Stomach (tissue), 19 donors: ENCODE measurements at places on chromosomes 11 and 22. TPM values are rescaled to one million over a fixed set of nuclear protein-coding genes. Genes with fewer than 3 reads are reported as not detected.

GRCh38 chr11:104127828-104128227 lies 36.1 kb downstream of the PDGFD start:
- no peak overlapping the region for H3K4me3 ChIP-seq
- H3K27me3 ChIP-seq = no peaks in the 10 kb centered on the region
- no peak for DNase-seq
- H3K4me1 ChIP-seq = no peaks in the 10 kb centered on the region
- no peaks in the 10 kb centered on the region for H3K36me3 ChIP-seq

DNA sequence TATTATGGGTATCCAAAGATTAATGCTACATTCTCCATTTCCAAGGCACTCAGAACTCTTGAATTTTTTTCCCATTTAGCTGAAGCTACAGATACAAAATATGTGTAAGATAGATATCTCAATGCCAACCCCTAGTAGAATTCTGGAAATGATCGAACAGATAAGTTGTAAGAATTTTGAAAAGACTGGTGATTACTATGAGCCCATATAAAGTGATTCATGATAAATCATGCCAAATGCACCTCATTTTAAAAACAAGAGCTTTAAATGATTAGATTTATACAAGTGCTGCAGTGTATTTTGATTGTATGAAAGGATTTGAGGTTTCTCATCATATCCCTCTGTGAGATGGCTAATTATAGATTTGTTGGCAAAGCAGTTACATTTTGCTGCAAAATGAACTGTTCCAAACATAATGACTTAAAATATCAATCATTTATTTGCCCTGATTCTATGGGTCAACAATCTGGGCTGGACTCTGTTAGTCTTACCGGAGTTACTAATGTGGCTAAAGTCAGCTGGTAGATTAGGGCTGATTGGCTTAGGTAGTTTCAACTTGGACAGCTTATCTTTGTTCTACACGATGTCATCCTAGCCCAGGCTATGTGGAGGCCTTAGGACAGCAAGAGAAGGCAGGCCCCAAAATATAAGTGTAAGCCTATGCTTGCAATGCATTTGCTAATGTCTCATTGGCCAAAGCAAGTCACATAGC lies 3.4 kb downstream of the OR10V1 start:
- no peaks in the 10 kb centered on the region for H3K4me1 ChIP-seq
- H3K27me3 ChIP-seq = no peaks in the 10 kb centered on the region
- no peaks in the 10 kb centered on the region for H3K36me3 ChIP-seq

DNA sequence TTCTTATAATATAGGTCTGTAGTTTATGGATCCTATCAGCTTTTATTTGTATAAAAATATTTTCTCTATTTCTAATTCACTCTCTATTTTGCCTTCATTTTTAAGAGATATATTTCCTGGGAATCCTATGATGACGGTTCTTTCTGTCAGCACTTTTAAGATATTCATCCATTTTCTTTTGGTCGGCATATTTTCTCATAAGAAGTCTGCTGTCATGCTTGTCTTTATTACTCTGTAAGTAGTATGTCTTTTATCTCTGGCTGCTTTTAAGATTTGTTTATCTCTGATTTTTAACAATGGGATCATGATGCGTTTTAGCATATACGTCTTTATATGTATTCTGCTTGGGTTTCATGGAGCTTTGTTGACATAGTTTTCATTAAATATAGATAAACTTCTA lies 175.5 kb downstream of the SNX19 start:
- no peak for DNase-seq
- peaks cover 10% of the 10 kb centered on the region for H3K4me1 ChIP-seq
- no peak overlapping the region for H3K27ac ChIP-seq
- no peaks in the 10 kb centered on the region for H3K27me3 ChIP-seq
- H3K4me3 ChIP-seq = no peak overlapping the region

DNA sequence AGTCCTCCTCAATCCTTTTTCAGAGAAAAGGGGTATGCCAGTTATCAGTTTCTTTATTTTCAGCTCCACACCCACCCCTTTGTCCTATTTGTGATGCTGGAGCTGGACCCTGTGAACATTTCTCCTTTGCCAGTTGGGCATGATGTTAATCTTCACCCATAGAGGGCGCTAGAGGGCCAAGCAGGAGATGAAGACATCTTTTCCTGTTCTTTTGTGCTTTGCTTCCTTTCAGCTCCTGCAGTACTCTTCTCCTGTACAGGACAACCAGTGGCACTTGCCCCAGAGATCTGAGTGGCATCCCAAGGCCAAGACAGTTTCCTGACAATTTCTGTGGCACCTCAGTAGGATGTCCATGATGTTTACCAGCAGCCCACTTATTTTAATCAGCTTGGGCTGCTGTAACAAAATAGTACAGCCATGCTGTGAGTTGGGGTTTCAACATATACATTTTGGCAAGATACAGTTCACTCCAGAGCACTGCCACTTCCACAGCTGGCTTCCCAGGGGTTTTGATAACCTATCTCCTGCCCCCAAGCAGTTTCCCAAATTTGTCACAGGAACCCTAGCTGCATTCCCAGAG lies 4.6 kb downstream of the SAA2 start:
- H3K4me1 ChIP-seq = peaks cover 4% of the 10 kb centered on the region
- H3K27me3 ChIP-seq = no peaks in the 10 kb centered on the region
- no peak overlapping the region for H3K4me3 ChIP-seq
- H3K27ac ChIP-seq = no peak overlapping the region
- no peaks in the 10 kb centered on the region for H3K36me3 ChIP-seq
- peak; percentile 71 for DNase-seq

DNA sequence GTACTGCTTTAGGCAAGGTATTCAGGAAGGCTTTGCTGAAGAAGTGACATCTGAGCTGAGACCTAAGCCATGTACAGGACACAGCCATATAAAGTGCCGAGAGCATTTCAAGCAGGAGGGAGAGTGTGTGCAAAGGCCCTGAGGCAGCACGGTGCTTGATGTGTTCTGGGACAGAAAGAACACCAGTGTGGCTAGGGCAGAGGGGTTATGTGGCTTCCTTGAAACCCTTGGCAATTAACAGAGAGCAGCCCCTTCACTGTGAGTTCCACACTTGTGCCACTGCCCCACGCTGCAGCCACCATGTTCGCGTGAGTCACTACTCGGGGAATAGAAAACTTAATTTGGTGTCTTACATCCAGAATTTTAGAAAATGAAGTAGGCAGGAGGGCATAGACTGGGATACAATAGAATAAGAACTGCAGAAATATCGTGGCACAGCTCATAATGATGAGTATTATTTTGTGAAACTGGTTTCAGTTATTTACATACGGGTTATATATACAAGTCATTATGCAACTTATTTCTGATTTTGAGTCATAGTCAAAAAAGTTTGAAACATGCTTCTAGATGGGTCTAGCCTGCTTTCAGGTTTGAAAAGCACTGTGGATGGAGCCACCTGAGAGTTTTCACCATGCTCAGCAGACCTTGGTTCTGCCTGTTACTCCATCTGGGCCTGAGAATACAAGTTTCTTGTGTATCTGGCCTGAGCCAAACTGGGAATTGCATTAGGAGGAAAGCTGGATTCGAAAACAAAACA lies 11.8 kb downstream of the IL10RA start:
- peak overlapping the region; percentile 8 for H3K27ac ChIP-seq
- peaks cover 29% of the 10 kb centered on the region for H3K36me3 ChIP-seq
- DNase-seq = no peak
- H3K4me1 ChIP-seq = peaks cover 39% of the 10 kb centered on the region
- H3K4me3 ChIP-seq = no peak overlapping the region

GRCh38 chr22:46077669-46078099 lies 72.6 kb upstream of the PPARA start:
- H3K27ac ChIP-seq = peak overlapping the region; percentile 83
- peak overlapping the region; percentile 91 for H3K4me3 ChIP-seq
- H3K27me3 ChIP-seq = no peaks in the 10 kb centered on the region
- DNase-seq = no peak
- no peaks in the 10 kb centered on the region for H3K36me3 ChIP-seq

DNA sequence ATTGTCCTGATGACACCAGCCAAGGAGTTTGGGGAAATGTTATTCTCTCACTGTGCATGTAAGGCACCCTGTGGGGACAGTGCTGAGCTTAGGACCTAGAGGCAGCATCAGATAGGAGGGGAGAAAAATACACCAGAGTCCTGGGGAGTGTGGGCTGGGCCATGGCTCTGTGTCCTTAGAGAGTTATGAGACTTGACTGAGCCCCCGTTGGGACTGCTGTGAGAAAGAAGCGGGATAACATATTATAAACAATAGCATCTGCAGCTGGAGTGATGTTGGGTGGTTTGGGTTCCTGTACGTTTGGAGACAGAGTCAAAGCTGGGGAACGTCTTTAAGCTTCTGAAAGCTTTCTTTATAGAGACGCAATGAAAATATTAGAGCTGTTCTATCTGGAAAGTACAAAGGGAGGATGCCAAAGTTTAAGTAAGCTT lies 90.9 kb upstream of the CRTAM start:
- peaks cover 5% of the 10 kb centered on the region for H3K27me3 ChIP-seq
- peaks cover 12% of the 10 kb centered on the region for H3K4me1 ChIP-seq
- H3K36me3 ChIP-seq = no peaks in the 10 kb centered on the region
- H3K27ac ChIP-seq = no peak overlapping the region

- H3K27me3 ChIP-seq = no peaks in the 10 kb centered on the region
- no peak for DNase-seq
- peaks cover 92% of the 10 kb centered on the region for H3K36me3 ChIP-seq
- no peak overlapping the region for H3K27ac ChIP-seq
- no peak overlapping the region for H3K4me3 ChIP-seq
- no peaks in the 10 kb centered on the region for H3K4me1 ChIP-seq
Observed at GRCh38 chr11:108324587-108324986, 101.7 kb downstream of the ATM start.

GRCh38 chr11:27297616-27298015 lies 65.4 kb downstream of the CCDC34 start:
- H3K36me3 ChIP-seq = no peaks in the 10 kb centered on the region
- no peaks in the 10 kb centered on the region for H3K4me1 ChIP-seq
- H3K27me3 ChIP-seq = no peaks in the 10 kb centered on the region
- no peak overlapping the region for H3K4me3 ChIP-seq

GRCh38 chr11:86551288-86552092 lies 120.9 kb downstream of the ME3 start:
- H3K36me3 ChIP-seq = peaks cover 15% of the 10 kb centered on the region
- peaks cover 9% of the 10 kb centered on the region for H3K4me1 ChIP-seq
- no peaks in the 10 kb centered on the region for H3K27me3 ChIP-seq
- DNase-seq = peak; percentile 54

DNA sequence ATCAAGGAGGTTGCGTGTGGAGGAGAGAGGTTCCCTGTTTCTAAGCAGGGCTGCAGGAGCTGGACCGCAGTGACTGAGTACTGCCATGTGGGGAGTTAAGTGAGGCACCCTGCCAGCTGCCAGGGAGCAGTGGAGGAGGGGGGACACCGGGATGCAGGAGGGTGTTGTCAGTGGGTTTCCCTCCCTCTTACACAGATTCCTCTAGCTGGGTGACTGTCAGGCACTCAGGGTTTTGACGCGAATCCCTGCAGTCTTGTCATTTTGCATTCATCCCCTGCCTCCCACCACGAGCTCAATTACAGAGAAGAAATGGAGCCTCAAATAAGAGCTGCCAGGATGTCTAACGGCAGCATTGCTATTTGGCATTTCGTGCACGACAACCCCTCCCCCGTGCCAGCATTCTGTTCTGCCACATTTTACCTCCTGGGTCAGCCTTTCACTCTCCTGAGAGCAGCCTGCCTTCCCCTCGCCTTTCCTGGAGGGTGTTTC lies 119.8 kb upstream of the SORL1-AS1 start:
- H3K27me3 ChIP-seq = no peaks in the 10 kb centered on the region
- H3K4me1 ChIP-seq = peaks cover 11% of the 10 kb centered on the region
- H3K36me3 ChIP-seq = peaks cover 15% of the 10 kb centered on the region
- H3K27ac ChIP-seq = no peak overlapping the region

DNA sequence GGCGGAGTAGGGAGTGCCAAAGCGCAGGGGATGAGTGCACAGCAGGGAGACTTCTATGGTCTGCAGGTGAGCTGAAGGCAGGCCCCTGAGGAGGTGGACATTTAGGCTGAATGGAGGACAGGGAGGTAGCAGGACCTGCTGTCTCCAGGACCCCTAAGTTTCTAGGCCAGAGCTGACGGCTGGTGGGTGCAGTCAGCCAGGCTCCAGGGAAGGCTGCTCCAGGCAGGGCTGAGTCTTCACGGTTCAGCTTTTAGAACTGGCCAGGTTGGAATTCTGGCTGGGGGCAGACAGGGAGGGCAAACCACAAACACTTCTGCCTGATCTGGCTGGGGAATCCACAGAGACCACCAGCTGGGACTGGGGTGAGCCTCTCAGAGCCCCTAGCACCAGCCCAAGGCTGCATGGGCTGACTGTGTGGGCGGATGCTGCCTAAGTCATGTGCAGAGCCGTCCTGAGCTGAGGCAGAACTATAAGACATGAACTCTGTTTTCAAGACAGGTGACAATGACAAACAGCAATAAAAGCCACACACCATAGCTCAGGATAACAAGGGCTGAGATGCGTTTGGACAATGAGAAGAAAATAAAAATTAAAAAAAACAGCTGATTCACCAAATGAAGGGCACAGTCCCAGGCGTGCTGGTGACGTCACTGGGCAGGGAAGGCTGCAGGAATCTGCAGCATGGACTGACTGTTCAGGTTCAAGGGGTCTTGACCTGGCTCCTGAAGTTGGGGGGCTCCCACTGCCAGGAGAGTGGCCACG lies 10.4 kb upstream of the MALAT1 start:
- no peak overlapping the region for H3K4me3 ChIP-seq
- H3K27ac ChIP-seq = peak overlapping the region; percentile 99
- H3K27me3 ChIP-seq = no peaks in the 10 kb centered on the region
- DNase-seq = peak; percentile 60
- no peaks in the 10 kb centered on the region for H3K36me3 ChIP-seq
- peaks cover 88% of the 10 kb centered on the region for H3K4me1 ChIP-seq

DNA sequence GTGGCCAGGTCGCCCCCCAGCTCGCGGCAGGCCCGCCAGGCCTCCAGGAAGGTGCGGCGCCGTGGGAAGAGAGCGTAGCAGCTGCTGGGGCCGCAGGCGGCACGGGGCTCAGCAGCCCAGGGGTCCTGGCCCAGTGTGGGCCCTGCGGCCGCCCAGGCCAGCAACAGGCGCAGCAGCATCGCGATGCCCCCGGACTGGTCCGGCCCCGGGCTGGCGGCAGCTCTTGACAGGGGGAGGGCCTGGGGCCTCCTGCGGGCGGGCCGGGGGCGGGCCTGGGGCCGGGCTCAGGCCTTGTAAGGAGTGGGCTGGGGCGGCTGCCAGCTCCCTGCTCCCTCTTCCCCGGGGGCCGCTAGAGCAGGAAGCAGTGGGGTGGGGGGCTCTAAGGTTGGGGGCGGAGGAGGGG lies at the start of gene CD248:
Gene CD248, minus strand, starts transcription at position 196 of the 403 bp plus-strand sequence. Its CDS starts 17 bp downstream, at position 179.
- H3K27me3 ChIP-seq = no peaks in the 10 kb centered on the region
- H3K4me1 ChIP-seq = peaks cover 61% of the 10 kb centered on the region
- no peaks in the 10 kb centered on the region for H3K36me3 ChIP-seq

The KREMEN1 gene
- 13.2 TPM for total RNA-seq

The WEE1 gene
- total RNA-seq = 79.1 TPM

The P2RY6 gene
- total RNA-seq = 1.3 TPM

The SLC22A12 gene
- total RNA-seq = not detected

The GGTLC3 gene
- not detected for total RNA-seq

The PTPN5 gene
- total RNA-seq = not detected

The PGA5 gene
- total RNA-seq = 190 TPM

The OR5A1 gene
- not detected for total RNA-seq

The AGBL2 gene
- 0.92 TPM for total RNA-seq
